ENCODE measurements at places on chromosomes 5 and 9.

GRCh38 chr5:66415208-66415607, 181.0 kb upstream of the MAST4 start:
- H3K27me3 ChIP-seq = peaks cover 5% of the 10 kb centered on the region
- H3K27ac ChIP-seq = no peak overlapping the region
- DNase-seq = no peak
- no peak overlapping the region for H3K4me3 ChIP-seq
- H3K4me1 ChIP-seq = no peaks in the 10 kb centered on the region
- H3K36me3 ChIP-seq = no peaks in the 10 kb centered on the region

GRCh38 chr9:109166171-109166770, 778 bp downstream of the FRRS1L start:
- H3K36me3 ChIP-seq = no peaks in the 10 kb centered on the region
- H3K4me1 ChIP-seq = peaks cover 2% of the 10 kb centered on the region
- DNase-seq = no peak
- peaks cover 59% of the 10 kb centered on the region for H3K27me3 ChIP-seq
- no peak overlapping the region for H3K27ac ChIP-seq

DNA sequence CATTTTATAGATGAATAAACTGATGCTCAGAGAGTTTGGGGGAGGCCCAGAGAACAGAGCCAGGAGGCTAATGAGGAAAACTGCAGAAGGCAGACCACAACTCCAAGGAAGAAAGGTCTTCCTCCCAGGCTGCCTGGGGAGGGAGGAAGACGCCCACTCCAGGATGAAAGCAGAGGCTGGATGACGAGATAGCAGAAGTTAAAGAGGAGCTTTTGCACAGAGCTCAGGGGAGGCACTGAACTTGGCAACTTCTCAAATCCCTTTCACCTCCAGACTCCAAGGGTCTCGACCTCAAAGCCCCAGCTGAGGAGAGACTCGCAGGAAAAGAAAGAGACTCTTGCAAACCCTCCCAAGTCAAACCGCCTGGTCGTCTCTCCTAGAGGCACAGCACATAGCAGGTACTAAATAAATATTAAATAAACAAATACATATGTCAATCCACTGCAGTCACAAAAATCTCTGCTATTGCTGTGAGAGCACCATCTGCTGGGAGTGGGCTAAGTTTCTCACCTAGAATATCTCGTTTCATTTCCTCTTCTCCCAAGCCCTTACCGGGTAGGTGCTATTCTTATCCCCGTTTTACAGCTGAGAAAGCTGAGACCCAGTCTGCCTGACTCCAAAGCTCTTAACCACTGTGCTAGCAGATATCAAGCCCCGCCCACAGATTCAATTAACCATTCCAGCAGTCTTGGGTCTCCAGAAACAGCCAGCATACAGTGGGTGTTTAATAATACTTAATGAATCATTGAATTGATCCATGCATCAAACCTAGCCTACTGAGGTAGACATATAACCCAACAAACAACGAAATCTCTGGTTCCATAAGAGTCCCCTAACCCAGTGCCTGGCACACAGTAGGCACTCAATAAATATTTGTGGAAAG, 97.8 kb upstream of the HAND1 start:
- H3K36me3 ChIP-seq = no peaks in the 10 kb centered on the region
- DNase-seq = no peak
- no peak overlapping the region for H3K4me3 ChIP-seq
- peaks cover 24% of the 10 kb centered on the region for H3K27me3 ChIP-seq
- no peak overlapping the region for H3K27ac ChIP-seq

- H3K4me1 ChIP-seq = no peaks in the 10 kb centered on the region
- H3K27me3 ChIP-seq = no peaks in the 10 kb centered on the region
- H3K27ac ChIP-seq = no peak overlapping the region
- H3K4me3 ChIP-seq = no peak overlapping the region
- no peak for DNase-seq
Observed at GRCh38 chr5:167870055-167870454, 421.4 kb upstream of the WWC1 start.

DNA sequence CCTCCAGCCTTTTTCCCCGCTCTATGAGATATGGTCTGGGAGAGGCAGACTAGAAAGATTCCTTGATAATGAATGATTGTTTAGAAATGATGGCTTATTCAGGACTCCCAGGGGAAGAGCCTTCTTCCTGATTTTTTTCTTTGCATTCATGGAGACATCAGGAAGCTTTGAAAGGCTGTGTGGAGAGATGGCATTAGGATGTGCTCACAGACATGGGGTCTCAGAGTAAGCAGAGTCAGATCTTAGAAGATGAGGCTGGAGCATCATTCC, 37.1 kb downstream of the PPARGC1B start:
- DNase-seq = no peak
- no peak overlapping the region for H3K4me3 ChIP-seq
- no peaks in the 10 kb centered on the region for H3K4me1 ChIP-seq
- H3K27ac ChIP-seq = no peak overlapping the region
- no peaks in the 10 kb centered on the region for H3K27me3 ChIP-seq

- H3K27me3 ChIP-seq = no peaks in the 10 kb centered on the region
- peak; percentile 70 for DNase-seq
- H3K4me1 ChIP-seq = no peaks in the 10 kb centered on the region
- no peak overlapping the region for H3K4me3 ChIP-seq
- H3K36me3 ChIP-seq = no peaks in the 10 kb centered on the region
Observed at GRCh38 chr9:101119206-101119819, 90.8 kb downstream of the PLPPR1 start.

DNA sequence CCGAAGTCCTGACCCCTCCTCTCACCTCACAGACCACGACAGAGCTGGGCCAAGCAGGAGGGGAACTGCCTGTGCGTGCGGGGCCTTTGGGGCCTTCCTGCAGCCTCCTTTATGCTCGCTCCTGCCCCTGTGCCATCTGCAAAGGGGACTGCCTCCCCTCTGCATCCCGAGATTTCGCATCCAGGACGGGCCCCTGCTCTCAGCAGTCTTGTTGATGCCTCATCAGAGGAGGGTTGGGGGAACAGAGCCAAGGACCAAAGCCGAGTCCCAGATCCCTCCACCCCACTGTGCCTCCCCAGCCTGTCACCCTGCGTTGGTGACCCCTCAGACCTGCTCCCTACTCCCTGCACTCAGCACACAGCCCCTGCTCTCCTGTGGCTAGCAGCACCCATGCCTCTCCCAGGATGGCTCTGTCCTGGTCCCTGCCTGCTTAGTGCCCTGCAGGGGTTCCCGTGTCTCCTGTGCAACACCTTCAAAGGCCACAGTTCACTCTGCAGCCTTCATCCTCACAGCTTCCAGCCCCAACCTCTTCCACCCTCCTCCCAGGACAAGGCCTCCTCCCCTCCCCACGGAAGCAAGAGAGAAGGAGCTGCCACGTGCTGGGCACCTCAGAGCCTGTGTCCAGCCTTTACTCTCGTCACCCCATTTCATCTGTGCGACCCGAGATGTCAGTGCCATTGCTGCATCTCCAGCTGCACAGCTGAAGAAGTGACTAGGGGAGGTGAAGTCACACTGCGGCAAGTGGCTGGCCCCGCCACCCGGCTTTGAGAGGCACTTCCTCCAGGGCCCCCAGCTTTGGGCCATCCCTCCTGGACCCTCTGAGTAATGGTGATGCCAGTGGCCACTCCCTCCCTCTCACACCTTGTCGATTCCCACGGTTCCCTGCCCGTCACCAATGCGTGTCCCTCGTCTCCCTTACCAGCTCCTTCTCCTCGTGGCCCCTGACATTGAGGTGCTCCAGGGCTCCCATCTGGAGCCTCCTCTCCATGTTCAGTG, 62.6 kb upstream of the LRRTM2 start:
- no peak overlapping the region for H3K4me3 ChIP-seq
- H3K36me3 ChIP-seq = peaks cover 5% of the 10 kb centered on the region
- DNase-seq = no peak
- peaks cover 11% of the 10 kb centered on the region for H3K4me1 ChIP-seq
- no peak overlapping the region for H3K27ac ChIP-seq

DNA sequence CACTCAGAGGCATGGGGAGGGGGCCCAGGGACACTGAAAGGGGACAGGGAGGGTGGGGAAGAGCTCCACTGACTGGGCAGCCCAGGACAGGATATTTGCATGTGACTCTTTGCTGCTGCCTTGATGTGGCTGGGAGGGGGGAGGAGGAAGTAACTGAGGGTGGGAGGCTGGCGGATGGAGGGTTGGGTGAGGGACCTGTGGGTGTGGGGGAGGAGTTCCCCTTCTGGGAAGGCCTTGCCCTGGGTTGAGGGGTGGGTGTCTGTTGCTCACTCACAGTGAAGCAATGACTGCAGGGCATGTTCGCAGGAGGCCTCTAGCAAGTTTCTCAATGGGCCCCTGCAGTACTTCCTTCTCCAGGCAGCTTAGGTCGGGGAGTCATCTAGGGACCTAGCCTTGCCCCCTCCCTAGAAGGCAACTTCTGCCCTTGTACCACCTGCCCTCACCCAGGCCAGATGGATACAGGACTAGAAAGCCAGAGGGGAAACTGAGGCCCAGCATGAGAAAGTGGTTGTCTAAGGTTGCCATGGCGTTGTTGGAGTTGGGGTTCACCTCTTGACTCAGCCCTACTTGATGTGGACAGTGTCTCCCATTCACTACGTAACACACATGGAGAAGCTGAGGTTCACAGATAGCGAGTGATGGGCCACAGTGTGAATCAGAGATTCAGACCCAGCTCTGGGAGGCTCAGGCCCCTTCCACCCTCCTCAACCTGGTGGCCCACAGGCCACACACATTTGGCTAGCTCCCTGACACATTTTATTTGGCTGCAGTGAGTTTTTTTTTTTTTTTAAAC, 3.0 kb downstream of the GRK6 start:
- H3K4me3 ChIP-seq = peak overlapping the region; percentile 96
- DNase-seq = peak; percentile 94
- peak overlapping the region; percentile 94 for H3K27ac ChIP-seq
- peaks cover 51% of the 10 kb centered on the region for H3K36me3 ChIP-seq
- H3K27me3 ChIP-seq = no peaks in the 10 kb centered on the region

DNA sequence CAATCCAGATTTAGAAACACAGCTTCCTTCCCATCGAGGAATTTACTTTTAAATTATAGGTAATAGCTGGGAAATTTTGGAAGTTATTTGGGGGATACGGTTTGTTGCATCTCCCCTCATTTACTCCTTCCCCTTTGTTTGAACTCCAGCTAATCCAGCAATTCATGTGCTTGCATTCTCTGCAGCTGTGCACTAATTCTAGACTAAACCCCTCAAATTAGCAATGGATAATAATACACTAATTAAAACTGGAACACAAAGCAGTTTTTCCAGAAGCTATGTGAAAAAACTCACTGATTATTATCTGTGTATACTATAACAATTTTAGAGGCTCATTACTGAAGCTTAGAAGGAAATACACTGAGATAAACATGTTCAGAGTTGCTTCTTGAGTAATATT, 751.2 kb upstream of the ZNF608 start:
- H3K27me3 ChIP-seq = no peaks in the 10 kb centered on the region
- no peak overlapping the region for H3K4me3 ChIP-seq
- DNase-seq = no peak
- no peaks in the 10 kb centered on the region for H3K36me3 ChIP-seq

- H3K36me3 ChIP-seq = no peaks in the 10 kb centered on the region
- no peaks in the 10 kb centered on the region for H3K4me1 ChIP-seq
- no peak overlapping the region for H3K27ac ChIP-seq
- no peak overlapping the region for H3K4me3 ChIP-seq
- no peaks in the 10 kb centered on the region for H3K27me3 ChIP-seq
- no peak for DNase-seq
Observed at GRCh38 chr9:134653259-134654009, 11.8 kb downstream of the COL5A1 start.

- no peaks in the 10 kb centered on the region for H3K36me3 ChIP-seq
- H3K27me3 ChIP-seq = no peaks in the 10 kb centered on the region
- H3K4me3 ChIP-seq = no peak overlapping the region
- no peak for DNase-seq
- no peaks in the 10 kb centered on the region for H3K4me1 ChIP-seq
Observed at GRCh38 chr5:179129607-179130071, 69.5 kb downstream of the ZNF354C start.

DNA sequence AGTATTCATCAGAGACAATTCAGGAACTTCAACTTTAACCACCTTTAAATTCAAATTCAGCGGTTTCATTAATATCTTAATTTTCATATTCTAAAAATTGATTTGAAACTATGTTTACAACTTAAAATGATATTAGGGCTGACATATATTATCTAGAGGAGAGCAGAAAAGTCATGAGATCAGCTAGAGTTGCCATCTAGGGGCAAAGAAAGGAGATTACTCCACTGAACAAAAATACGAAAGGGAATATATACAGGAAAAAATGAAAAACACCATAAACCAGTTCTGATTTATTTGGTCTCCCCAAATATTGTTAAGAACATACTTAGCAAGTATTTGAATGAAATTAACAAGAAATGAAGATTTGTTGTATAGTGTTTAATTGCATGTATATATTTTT, 946.3 kb downstream of the DTWD2 start:
- no peak overlapping the region for H3K4me3 ChIP-seq
- no peak overlapping the region for H3K27ac ChIP-seq
- no peaks in the 10 kb centered on the region for H3K36me3 ChIP-seq
- no peaks in the 10 kb centered on the region for H3K27me3 ChIP-seq

GRCh38 chr5:171825051-171825450, 39.4 kb downstream of the SMIM23 start:
- no peak overlapping the region for H3K4me3 ChIP-seq
- no peak overlapping the region for H3K27ac ChIP-seq
- no peak for DNase-seq
- H3K36me3 ChIP-seq = no peaks in the 10 kb centered on the region
- H3K4me1 ChIP-seq = no peaks in the 10 kb centered on the region

- H3K27ac ChIP-seq = no peak overlapping the region
- H3K4me1 ChIP-seq = peaks cover 3% of the 10 kb centered on the region
- H3K27me3 ChIP-seq = peaks cover under 1% of the 10 kb centered on the region
- H3K4me3 ChIP-seq = no peak overlapping the region
Observed at GRCh38 chr9:130372057-130372456, 72.7 kb upstream of the ASS1 start.

DNA sequence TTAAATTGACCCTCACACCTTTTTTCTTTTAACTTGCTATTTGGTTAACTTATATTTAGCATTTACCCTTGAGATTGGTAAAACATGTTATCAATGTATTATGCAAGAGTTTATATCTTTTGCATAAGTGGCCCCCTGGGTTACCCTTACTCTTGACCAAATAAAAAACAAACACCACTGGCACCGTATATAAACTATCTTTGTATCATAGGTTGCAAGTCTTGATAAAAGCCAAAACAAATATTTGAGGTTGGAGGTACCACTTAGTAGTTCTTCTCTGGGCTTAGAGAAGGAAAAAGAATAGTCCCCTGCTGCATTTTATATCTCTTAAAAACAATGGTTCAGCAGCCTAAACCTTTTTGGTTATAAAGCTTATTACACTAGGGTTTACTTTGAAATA, 61.3 kb downstream of the WDR36 start:
- H3K36me3 ChIP-seq = no peaks in the 10 kb centered on the region
- DNase-seq = no peak

DNA sequence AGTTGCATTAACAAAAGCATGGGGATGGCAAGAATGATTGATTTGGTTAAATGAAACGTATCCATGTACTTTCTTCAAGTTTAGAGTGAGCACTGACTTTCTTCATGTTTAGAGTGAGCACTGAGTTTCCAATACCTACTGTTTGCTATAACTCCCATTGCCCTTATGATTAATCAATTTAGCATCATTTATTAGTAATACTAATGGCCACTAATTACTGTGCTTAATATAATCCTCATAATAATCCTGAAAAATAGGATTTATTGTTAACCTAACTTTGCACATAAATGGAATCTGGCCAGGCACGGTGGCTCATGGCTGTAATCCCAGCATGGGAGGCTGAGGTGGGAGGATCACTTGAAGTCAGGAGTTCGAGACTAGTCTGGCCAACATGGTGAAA, 22.1 kb upstream of the GPR21 start:
- no peaks in the 10 kb centered on the region for H3K27me3 ChIP-seq
- no peak for DNase-seq
- H3K36me3 ChIP-seq = peaks cover 46% of the 10 kb centered on the region
- no peak overlapping the region for H3K27ac ChIP-seq
- H3K4me3 ChIP-seq = no peak overlapping the region

Data from activated CD4-positive, alpha-beta T cell treated with anti-CD3 and anti-CD28 coated beads, Interleukin-2, amount 10 ng/mL, durations not matched to agents 24 days and 14 days (primary cell).